ENCODE measurements at places on chromosomes 2 and 18.
A peak's percentile ranks its signal among the peaks of the same experiment; 100 is the strongest.

DNA sequence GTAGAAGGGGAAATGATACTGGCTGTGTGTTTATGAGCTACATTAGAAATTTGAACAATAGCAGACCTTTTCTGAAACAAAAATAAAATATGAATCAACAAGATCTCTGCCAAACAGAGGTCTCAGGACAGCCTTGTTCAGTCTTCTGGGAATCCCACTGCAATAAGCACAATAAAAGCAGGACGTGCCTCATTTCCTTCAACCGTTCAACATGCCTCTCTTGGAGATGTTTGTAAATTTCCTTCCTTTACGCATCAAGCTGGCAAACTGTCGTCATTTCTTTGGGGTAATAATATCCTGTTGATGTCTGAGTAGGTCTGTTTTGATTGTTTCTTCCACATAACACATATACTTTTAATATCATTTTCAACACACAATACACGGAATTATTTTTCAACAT lies 77.2 kb downstream of the TCF4 start:
- DNase-seq = no peak

- DNase-seq = no peak
Observed at GRCh38 chr18:47928466-47928865, 2.0 kb downstream of the SMAD2 start.

- no peak for DNase-seq
Observed at GRCh38 chr2:211881449-211881848, 657.2 kb downstream of the ERBB4 start.

GRCh38 chr2:190535121-190535439 lies 558 bp upstream of the NEMP2 start:
- no peak for DNase-seq

DNA sequence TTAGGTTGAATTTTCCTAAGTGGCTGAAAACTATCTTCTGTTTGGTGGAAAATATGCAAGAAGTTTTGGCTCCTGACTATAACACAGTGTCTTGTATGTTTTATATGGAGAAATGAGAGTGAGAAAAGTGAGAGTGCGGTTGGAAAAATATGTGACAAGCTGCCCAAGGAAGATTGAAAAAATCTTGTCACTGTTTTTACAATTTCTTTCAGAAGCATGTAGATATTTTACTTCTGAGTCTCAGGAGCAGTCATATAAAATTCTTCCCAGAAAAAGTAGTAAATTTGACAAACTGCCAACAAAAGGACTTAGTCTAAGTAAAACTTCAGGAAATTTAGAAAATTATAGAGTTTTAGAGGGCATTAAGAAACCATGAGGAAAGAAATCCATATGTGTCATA lies 19.4 kb upstream of the RMND5A start:
- DNase-seq = no peak

GRCh38 chr18:13216711-13217465 lies 1.7 kb upstream of the LDLRAD4 start:
- DNase-seq = peak; percentile 6

DNA sequence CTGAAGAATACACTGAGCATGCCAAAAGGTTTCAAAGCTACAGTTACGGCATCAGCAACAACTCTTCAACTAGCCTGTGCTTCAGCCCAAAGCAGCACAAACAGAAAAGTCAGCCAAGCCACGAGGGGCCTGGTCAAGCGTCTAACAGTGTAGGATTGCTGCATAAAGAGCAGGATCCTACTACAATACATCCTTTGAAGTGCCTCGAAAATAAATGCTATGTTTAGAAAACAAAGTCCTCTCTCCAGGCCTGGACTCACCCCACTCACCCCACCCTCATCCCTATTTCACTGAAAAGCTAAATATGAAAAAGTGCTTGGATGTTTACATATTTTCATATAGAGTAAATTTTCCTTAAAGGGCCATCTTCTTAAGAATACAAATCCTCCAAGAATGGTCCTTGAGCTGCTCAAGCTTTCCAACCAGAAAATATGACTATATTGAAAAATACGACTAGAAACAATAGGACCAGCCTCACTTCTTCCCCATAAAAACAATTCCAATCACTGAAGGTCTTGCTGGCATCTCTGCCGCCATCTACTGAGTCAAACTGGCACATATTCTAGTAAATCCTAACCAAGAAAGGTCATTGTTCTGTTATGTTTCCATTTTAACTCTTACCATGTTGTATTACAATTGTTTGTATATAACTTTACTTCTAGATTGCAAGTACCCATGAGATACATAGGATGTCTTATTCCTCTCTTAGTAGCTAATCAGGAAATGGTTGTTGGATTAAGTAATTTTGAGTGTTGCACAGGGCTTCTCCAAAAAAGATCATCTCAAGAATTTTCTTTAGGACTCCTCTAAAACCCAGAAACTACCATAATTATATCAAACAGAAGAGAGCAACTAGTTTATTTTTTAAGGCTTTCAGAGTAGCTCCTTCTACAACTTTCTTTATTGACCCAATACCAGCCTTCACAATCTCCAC lies 63.6 kb downstream of the CLHC1 start:
- DNase-seq = peak; percentile 89

DNA sequence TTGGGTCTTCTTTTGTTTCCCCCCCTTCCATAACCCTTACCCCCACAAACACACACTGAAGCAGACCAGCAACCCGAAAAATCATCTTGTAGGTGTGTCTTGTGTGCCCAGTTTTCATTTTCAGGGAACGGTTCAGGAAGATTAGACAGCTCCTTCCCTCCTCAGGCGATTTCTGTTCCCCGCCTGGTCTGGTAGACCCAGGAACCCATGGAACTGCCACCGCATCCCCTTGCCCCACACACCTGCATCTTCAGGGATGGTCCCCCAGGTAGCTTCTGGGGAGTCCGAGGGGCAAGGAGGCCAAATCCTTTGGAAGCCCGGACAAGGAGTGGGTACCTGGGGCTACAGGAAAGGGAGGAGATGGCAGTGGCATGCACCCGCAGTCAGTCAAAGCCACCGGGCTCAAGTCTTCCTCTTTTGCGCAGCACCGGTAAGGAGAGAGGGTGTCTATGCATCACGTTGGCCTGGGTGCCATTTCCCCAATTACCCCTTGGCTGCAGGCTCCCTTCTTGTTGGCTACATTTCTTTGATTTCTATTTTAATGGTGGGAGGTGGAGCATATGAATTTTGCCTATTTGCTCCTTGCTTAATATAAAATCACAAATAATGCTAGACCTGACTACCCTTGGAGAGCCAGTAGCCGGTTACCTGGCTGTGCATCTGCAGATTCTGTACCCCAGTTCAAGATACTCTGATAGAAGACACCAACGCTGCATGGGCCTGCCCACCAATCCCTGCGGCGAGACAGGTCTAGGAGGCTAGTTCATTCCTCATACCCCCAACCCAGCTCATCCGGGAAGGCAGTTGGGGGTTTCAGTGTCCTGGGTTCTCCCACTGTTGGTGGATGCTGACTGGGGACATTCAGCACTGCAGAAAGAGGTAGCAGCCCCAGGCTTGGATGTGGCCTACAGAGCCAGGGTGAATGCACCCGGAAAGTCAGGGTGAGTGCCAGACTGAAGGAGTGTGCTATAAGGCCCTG lies 30.0 kb upstream of the ATP6V1B1 start:
- no peak for DNase-seq

- no peak for DNase-seq
Observed at GRCh38 chr2:100002059-100002458, 140.3 kb downstream of the AFF3 start.

- DNase-seq = no peak
Observed at GRCh38 chr18:57930476-57930875, 113.5 kb upstream of the NEDD4L start.

GRCh38 chr2:158786897-158787296 lies 8.2 kb upstream of the DAPL1 start:
- no peak for DNase-seq

DNA sequence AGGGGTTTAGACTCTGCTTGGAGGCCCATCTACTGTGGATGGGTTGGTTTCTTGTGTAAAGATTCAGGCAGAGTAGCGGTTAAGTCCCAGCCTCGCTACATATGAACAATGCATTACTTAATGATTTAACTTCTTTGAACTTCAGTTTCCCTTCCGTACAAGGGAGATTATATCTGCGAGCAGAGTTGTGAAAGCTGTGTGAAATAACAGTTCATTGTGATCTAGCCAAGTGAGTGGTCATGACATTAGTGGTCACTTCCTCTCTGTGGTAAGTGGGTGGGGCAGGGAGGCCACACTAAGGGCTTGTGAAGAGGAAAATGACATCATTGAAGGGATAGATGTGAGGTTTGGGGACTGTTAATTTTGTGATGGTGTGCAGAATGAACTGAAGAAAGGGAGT lies 14.1 kb upstream of the MEX3C start:
- peak; percentile 16 for DNase-seq

DNA sequence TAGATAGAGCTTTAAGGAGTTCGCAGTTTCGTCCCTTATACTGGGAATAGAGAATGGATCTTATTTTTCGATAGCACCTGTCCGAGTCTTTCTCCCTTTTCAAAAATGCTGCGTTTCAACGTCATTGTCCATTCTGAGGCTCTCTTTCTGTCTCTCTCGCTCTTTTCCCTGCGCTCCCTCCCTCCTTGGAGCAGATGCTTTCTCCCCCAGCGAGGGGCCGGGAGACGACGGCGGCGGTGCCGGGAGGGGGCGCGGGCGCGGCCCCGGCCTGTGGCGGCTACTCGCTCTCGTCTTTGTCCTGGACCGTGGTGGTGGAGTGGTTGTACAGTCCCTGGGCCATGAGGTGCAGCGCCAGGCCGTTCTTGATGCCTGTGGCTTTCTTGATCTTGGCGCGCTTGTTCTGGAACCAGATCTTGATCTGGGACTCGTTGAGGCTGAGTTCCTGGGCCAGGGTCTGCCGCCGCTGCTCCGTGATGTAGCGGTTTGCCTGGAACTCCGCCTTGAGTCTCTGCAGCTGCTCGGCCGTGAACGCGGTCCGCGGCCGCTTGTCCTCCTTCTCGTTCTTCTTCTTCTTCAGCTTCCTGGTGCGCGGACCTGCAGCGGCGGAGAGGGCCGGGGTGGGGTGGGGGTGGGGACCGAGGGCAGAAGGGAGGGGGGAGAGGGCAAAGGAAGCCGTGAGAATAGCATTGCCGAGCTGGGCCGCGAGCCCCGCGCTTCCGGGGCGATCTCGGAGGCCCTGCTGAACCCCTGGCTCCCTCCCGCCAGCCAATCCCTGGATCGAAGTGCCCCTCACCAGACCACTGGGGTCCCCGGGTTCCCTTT lies 4.6 kb downstream of the EN1 start:
- DNase-seq = no peak

DNA sequence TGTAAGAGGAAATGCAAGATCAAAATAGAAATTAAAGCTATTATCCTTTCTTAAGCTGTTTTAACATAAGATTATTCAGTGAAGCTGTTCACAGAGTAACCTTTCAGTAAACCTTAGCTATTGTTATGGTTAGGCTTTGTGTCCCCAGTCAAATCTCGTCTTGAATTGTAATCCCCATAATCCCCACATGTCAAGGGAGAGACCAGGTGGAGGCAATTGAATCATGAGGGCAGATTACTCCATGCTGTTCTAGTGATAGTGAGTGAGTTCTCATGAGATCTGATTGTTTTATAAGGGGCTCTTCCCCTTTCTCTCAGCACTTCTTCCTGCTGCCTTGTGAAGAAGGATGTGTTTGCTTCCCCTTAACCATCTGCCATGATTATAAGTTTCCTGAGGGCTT lies 424.4 kb downstream of the DSEL start:
- DNase-seq = no peak

- DNase-seq = peak; percentile 30
Observed at GRCh38 chr2:74119339-74119738, 28.4 kb downstream of the BOLA3 start.

- no peak for DNase-seq
Observed at GRCh38 chr2:121804997-121805765, 49.7 kb downstream of the TSN start.

GRCh38 chr18:76364282-76365259 lies 130.5 kb downstream of the ZNF516 start:
- DNase-seq = no peak

- DNase-seq = no peak
Observed at GRCh38 chr2:225691711-225692110, 292.2 kb downstream of the NYAP2 start.

GRCh38 chr2:86201671-86202335 lies 2.5 kb downstream of the MRPL35 start:
- no peak for DNase-seq

GRCh38 chr2:101119431-101119830 lies 31.8 kb downstream of the TBC1D8 start:
- no peak for DNase-seq
